ENCODE measurements at places on chromosomes 5 and 9. TPM values are rescaled to one million over a fixed set of nuclear protein-coding genes. Genes with fewer than 3 reads are reported as not detected.

GRCh38 chr5:96926276-96926675, 9.6 kb upstream of the LNPEP start:
- no peak overlapping the region for H3K4me3 ChIP-seq
- H3K36me3 ChIP-seq, result peaks cover 16% of the 10 kb centered on the region
- no peak overlapping the region for H3K27ac ChIP-seq
- H3K4me1 ChIP-seq, result peaks cover 56% of the 10 kb centered on the region
- H3K27me3 ChIP-seq, result no peaks in the 10 kb centered on the region
- DNase-seq, result no peak

- peaks cover 83% of the 10 kb centered on the region for H3K4me1 ChIP-seq
- H3K27me3 ChIP-seq, result no peaks in the 10 kb centered on the region
- H3K27ac ChIP-seq, result peak overlapping the region; percentile 93
- DNase-seq, result peak; percentile 37
- peak overlapping the region; percentile 49 for H3K4me3 ChIP-seq
- H3K36me3 ChIP-seq, result peaks cover 43% of the 10 kb centered on the region
Observed at GRCh38 chr5:131382407-131383395, 118.8 kb downstream of the CDC42SE2 start.

Gene LPAR1
- not detected for total RNA-seq

DNA sequence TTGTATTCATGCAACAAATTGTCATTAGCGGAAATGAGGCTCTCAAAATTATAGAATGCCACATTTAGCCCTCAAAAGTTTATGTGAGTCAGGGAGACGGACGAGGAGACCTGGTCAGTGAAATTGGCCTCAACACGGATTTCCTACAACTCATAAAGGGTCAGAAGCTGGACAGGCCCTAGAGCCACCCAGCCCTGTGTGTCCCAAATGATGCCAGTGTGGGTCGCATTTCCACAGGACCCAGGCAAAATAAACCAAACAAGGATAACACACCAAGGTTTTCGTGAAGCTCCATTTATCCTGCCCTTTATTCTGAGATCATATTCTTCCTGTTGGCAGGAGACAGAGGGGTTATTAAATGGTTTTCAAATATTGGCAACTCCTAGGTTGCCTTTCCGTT, 72.0 kb upstream of the COL5A1 start:
- no peaks in the 10 kb centered on the region for H3K4me1 ChIP-seq
- no peak for DNase-seq
- H3K4me3 ChIP-seq, result no peak overlapping the region
- no peaks in the 10 kb centered on the region for H3K36me3 ChIP-seq
- no peak overlapping the region for H3K27ac ChIP-seq

DNA sequence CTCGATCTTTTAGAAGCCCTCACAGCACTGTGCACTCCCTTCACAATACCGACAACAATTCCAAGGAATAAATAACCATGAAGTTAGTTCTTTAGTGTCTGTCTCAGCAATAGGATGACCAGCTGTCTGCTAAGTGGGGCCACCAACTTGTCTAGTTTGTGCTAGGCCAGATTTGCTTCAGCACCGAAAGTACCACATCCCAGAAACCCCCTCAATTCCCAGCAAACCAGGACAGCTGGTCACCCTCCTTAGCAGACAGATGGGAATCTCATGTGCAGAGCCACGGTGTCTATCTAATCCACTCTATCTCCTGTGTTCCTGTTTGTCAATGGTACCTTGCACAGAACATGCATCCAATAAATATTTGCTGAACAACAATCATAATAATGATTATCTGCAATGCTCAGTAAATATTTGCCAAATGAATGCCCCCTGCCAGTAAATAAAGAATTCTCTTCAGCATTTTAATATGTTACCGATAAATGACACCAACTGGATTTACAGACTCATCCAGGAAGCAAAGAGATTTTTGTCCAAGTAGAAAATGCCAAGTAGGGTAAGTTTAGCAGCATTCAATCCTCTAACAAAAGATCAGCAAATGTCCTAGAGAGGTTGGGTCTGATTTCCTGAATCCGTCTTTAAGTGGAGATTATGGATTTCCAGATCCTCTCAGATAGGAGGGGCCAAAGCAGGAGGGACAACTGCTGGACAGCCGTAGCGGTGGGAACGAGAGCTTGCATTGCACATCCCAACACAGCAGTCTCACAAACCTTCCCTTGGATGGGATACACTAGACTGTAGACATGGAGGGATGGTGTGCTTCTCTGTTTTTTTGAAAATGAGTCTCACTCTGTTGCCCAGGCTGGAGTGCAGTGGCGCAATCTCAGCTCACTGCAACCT, 51.9 kb upstream of the ANKRD33B start:
- H3K27ac ChIP-seq, result no peak overlapping the region
- H3K36me3 ChIP-seq, result no peaks in the 10 kb centered on the region
- peaks cover 9% of the 10 kb centered on the region for H3K27me3 ChIP-seq
- H3K4me3 ChIP-seq, result no peak overlapping the region
- no peak for DNase-seq
- no peaks in the 10 kb centered on the region for H3K4me1 ChIP-seq
